ENCODE measurements at places on chromosomes 3 and 15.
A peak's percentile ranks its signal among the peaks of the same experiment; 100 is the strongest.

- DNase-seq, result no peak
These were observed 159.0 kb upstream of the CHRNA7 start for GRCh38 chr15:31871166-31871886.

- DNase-seq, result peak; percentile 42
These were observed 954 bp downstream of the CLDN11 start for GRCh38 chr3:170419557-170420087.

DNA sequence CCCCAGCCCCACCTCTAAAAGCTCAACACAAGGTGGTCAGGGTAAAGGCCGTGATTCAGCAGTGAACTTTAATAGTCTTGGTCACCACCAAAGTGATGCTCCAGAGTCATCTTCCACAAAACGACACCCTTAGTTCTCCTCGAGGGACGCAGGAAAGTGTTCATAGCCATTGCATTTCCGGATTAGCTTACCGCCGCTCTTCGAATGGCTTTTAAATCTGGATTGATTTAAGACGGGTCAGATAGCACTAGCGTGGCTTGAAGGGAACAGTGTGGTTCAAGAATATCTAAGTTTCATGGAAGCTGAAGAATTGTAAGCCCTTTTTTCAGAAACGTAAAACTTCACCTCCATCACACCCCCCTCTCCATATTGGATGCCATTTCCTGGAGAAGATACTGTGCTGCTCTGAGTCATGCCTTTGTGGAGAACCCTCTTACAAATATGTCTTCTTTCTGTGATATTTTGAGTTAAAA, 829 bp downstream of the RNF7 start:
- DNase-seq, result peak; percentile 51

GRCh38 chr15:65354835-65355172, 23.0 kb downstream of the IGDCC3 start:
- no peak for DNase-seq

GRCh38 chr3:102265720-102266119, 169.1 kb upstream of the ZPLD1 start:
- no peak for DNase-seq

DNA sequence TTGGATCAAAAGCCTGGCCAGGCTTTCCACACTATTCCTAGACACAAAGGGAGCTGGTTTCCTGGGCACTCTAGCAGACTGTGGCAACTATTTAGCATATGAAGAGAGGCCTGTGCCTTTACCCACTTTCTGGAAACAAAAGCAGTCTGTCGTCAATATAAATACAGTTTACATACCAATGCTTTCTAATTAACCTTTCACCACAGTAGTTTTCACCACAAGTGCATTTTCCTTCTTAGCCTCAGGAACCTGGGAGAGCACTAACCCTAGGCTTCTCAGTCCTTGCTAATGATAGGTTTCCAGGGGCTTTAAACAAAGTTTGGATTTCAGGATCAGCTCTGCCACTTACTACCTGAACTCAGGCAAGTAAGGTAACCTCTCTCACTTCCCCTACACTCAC, 499.1 kb downstream of the MAGI1 start:
- DNase-seq, result peak; percentile 84

DNA sequence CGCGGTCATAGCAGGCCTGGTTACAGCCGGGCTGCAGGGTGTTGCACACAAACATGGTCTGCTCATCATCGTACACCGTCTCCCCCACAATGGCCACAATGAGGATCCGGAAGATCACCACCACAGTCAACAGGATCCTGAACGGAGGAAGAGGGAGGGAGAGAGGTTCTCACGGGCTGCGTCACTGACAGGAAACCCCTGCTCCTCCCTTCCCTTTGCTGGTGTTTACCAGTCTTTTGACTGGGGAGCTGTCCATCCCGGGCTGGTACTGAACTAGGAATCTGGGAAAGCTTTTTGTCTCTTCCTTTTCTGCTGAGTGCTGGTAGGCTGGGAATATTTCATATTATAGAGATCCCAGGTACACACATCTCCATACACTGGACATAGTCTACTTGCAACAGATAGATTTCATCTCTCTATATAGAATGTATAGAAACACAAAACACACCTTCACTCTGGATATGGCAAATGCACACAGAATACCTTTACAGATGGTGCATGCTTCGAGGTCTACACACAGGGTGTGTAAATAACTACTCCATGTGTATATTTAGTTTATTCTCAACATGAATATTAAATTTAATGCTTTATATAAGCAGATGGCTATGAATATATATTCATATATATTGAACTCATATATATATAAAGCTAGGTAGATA, 1.4 kb downstream of the GJD2 start:
- peak; percentile 26 for DNase-seq

DNA sequence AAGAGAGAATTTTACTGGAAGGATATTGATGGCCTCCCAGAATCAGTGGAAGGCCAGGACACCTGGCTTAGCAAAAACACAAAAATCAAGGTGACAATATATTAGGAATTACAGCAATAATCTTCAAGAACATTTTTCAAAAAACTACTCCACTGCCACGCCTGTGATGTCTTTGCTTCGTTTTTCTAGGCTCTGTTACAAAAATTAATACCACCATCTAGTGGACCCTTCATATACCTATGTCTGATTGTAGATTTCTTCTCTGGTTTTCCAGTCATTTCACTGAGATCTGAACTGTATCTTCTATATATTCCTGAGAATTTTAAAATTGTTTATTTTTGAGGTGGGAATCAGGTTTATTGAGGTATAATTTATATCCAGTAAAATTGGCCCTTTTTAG, 5.6 kb upstream of the SLC33A1 start:
- DNase-seq, result peak; percentile 5

GRCh38 chr15:101660005-101660404, 7.8 kb upstream of the TM2D3 start:
- DNase-seq, result no peak

GRCh38 chr15:73941449-73941848, 15.2 kb downstream of the LOXL1 start:
- DNase-seq, result no peak

DNA sequence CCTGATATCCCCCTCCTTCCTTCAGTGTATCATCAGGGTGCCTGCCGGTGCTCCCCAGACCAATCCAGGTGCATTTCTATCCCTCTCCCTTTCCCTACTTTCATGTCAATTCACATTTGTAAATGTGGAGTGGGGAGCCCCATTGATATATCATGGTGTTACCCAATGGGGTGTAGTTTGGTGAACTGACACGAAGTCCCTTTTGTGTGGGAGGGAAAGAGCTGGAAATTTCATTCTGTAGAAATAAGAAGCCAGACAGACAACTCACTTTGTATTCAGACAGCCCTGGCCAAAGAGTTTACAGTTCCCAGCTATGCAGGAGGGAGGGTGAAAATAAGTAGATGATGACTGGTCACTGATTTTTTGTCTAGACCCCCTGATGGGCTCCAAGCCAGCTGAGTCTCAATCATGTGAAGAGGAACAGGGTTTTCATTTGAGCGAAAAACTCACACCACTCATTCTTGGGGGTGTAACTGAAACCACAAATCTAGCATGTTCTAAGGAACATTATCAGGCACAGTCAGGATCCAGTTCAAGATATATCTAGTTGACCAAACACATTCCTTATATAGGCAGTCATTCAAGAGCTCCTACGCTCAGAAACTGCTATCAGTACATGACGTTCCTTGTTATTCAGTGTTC, 58.9 kb downstream of the LMCD1 start:
- DNase-seq, result no peak

- no peak for DNase-seq
These were observed 317.7 kb upstream of the TPRG1 start for GRCh38 chr3:188853856-188854771.

GRCh38 chr3:53068176-53068575, 22.3 kb upstream of the SFMBT1 start:
- DNase-seq, result no peak

DNA sequence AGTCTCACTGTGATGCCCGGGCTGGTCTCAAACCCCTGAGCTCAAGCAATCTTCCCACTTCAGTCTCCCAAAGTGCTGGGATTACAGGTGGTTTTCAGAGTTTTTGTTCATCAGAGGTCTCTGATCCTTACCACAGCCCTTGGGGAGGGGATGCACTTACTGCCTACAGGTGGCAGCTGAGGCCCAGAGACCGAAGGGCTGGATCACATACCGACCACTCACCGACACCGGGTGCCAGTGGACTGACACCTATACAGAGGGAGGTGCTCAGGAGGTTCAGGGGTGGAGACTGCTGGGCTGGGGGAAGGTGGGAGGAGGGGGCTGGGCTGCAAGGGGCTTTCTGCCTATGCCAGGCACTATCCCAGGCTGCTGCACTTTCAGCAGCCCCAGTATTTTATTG, 19.5 kb downstream of the DUSP7 start:
- peak; percentile 36 for DNase-seq
